ENCODE measurements at places on chromosomes 11 and 22. TPM values are rescaled to one million over a fixed set of nuclear protein-coding genes. Genes with fewer than 3 reads are reported as not detected.

DNA sequence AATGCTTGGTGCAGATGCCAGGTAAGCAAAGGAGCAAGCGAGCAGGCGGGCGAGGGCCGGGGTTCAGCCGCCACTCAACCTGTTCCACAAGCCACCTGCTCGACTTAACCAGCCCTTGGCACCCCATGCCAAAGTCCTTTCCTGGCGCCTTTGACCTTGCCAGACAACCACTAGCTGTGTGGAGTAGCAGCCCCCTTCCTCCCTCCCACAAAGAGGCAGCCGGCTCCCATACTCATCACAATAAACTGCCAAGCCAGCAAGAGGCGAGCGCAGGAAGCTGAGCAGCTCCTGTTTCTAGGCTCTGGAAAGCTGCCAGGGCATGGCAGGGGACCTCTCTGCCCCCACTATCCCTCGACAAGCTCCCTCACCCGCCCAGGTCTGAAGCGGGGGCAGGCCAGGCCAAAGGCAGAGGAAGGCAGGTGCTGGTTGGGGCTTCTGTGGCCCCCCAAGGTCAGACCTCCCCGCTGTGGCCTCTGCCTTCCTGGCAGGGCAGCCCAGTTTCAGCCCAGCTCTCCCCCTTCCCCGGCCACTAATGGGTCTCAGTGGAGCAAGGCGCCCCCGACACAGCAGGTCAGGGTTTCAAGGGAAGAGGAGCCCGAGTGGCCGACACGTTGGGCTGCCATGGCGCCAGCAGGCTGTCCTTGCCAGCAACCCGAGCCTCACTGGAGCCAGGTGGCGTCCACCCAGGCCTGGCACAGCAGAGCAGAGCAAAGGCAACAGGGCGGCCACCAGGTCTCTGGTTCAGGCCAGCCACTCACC, 15.3 kb downstream of the MACROD1 start:
- peak; percentile 89 for DNase-seq

- no peak for DNase-seq
These were observed 65.6 kb downstream of the PPFIBP2 start for GRCh38 chr11:7579361-7579791.

DNA sequence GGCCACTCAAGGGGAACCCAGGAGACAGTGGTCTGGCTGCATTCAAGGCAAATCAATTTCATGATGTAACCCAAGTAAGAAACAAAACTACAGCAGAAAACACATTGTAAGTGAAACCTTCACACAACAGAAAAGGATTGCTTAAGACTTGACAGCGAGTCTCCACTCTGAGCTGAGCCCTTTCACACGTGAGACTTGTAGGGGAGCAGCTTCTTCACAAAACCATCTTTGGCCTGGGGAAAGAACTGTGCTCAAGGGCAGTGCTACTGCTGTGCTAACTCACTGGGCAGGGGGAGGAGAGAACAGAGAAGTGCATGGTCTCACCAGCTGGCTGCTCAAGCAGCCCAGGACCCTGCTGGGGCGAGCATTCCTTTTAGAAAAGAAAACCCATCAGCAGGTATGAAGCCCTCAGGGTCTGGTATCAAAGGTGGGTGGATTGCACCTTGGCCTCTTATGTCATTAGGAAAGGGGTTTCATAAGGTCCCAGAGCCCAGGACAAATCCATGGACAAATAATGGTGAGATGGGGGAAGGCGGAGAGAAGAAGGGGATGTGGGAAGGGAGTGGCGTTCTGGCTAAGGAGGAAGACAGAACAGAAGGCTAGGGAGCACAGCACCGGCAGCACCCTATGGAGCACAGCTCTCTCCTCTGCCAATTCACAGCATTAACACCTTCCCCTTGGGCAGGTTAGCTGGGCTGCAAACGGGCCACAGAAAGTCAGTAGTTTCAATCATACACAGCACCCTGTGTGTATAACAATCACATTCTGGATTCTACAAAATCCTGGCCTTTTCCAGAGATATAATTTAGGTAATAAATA, 20.6 kb upstream of the RAPSN start:
- DNase-seq, result no peak

- DNase-seq, result no peak
These were observed 7.1 kb upstream of the MUC15 start for GRCh38 chr11:26578998-26579661.

Gene ZC3H12C
- total RNA-seq, result 7.8 TPM

DNA sequence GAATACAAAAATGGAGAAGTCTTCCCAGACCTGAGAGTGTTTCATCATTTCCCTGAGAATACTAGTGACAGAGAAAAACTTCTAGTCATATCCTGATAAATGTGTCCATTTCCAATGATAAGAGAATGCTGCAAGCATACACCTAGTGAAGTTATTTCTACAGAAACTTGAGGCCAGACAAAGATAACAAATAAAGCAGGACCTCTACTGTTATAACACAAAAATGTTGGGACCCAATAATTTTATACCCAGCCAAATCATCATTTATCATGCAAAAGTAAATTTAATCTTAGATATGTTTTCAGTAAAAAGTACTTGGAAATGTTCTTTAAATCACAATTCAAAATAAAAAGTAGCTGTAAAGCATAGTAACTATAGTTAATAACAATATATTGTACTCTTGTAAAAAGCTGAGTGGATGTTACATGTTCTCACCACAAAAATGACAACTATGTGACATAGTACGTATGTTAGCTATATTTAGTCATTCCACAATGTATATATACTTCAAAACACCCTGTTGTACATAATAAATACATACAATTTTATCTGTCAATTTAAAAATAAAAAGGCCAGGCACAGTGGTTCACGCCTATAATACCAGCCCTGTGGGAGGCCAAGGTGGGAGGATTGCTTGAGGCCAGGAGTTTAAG, 12.6 kb downstream of the RRAS2 start:
- no peak for DNase-seq
